ENCODE measurements at places on chromosomes 2 and 18.

DNA sequence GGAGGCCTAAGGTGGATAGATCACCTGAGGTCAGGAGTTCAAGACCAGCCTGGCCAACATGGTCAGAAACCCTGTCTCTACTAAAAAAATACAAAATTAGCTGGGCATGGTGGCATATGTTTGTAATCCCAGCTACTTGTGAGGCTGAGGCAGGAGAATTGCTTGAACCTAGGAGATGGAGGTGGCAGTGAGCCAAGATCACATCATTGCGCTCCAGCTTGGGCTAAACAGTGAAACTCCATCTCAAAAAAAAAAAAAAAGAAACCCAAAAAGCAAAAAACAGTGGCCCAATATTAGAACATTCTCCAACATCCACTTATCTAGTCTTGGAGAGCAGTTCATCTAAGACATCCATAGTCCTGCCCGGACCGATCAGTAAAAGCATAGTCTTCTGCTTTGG lies 260.4 kb downstream of the MREG start:
- no peak for DNase-seq

GRCh38 chr2:118696786-118697465 lies 150.5 kb downstream of the EN1 start:
- peak; percentile 77 for DNase-seq

- peak; percentile 18 for DNase-seq
These were observed 687.8 kb downstream of the SLC4A3 start for GRCh38 chr2:220315098-220315823.

GRCh38 chr2:73295751-73296400 lies 2.5 kb upstream of the EGR4 start:
- DNase-seq = peak; percentile 9

DNA sequence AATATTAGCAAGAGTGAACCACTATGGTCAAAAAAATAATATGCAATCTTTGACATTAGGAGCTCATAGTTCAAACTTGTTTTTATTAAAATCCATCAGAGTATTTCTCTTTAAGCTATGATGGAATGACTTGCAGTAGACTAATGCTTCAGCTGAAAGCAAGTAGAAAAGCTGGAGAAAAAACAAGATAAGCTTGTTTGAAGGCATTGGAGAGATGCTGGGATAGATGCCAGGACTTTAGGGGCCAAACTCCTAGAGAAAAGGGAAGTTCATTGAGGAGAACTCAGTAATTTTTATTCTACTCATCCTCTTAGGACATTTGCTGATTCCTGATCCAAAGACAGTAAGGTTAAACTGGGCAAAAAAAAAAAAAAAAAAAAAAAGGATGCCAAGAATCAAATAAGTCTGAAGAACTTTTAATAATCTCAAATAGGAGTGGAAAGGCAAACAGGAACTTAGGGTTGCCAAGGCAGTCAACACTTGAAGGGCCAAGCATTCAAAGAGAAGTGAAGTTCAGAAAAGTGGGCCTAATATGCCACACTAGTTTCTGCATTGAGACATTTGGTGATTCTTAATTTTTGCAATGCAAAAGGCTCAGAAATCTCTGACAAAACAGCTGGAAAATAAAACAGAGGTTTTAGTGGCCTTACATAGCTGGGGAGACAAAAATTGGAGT lies 19.7 kb upstream of the AFF3 start:
- DNase-seq = no peak

GRCh38 chr2:159840616-159841015 lies 42.6 kb upstream of the CD302 start:
- DNase-seq = no peak

DNA sequence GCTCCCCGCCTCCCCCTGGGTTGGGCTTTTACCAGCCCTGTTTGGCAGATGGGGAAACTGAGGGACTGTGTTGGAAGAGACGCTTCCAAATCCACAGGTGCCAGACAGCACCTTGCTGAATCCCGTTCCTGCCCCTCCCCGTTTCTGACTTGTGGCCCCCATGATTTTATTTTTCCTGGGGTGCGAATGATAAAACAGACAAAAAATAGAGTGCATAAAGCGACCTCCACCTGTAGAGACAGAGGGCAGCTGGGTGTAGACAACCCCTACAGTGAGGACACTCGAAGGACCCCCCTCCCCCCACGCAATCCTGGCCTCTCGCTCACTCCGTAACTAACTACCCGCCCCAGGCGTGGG lies 2.2 kb upstream of the CTDSP1 start:
- no peak for DNase-seq

DNA sequence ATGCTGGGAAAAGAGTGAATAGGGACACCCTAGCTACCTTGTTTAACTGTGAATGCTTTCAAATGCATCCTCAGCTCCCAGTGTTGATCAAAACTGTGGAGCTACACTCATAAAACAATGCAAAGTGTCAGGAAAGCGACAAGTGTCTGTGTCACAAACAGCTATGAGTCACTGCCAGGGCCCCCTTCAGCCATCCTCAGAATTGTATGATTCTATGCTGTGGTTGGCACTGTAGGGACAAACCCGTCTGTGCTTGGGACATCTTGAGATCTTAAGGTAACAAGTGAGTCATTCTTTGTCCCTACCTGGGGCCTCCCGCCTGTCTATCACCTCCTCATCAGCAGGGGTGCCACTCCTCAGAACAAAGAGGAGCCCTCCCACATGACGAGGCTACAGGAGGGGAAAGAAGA lies 42.4 kb downstream of the KLF7 start:
- no peak for DNase-seq

DNA sequence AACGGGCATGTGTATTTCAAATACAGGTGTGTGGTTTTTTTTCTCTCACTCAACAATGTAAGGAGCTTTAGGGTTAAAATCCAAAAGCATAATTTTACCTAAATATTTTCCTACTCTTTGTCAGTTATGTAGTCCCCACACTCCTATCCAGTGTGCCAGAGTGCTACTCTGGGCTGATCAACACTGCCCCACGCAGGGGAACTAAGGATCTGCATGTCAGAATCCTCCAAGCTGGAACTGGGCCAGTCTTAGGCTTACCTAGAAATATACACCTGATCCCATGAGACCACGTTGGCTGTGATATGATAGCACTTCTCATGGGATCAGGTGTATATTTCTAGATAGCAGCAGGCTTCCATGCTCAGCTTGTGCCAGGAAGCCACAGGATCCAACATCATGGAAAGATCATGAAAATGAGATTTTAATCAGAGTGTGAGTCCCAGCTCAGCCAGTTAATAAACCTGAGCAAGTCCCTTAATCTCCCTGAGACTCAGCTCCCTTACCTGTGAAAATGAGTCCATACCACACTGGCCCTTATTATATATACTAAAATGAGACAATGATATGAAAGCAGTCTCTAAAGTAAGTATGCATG lies 29.7 kb downstream of the CCDC141 start:
- DNase-seq = peak; percentile 5

DNA sequence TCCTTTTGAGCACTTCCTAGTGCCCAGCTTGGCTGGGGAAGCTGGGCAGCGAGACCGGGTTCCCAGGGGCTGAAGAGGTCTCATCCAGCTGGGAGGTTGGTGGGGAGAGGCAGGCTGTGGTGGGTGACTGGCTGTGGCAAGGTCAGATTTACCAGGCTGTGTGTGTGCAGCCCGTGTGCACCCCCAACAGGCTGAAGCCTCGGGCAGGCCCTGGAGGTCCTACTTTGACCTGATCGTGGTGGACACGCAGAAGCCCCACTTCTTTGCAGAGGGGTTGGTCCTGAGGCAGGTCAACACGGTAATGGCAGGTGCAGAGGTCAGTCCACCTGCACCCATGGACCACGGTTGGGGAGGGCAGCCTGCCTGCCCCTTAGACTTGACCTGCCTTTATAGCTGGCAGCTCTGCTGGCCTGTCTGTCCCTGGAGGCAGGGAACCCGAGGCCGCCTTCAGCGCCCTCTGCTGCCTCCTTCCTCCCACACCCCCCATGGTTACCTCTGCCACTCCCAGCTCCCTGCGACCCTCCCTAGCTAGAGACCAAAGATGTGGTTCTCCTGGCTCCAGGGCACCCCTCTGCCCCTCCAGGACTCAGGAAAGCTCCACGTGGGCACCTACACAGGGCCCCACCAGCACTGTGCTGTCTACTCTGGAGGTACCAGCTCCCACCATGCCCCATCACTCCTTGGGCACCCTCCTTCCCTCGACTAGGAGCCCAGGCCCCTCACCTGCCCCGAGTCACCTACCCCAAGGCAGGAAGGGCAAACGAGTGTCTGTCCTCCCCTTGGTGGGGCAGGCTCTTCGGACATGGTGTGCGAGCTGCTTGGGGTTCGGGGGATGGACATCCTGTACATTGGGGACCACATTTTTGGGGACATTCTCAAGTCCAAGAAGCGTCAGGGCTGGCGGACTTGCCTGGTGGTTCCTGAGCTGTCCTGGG lies 4.0 kb downstream of the NT5DC4 start:
- DNase-seq = peak; percentile 29

DNA sequence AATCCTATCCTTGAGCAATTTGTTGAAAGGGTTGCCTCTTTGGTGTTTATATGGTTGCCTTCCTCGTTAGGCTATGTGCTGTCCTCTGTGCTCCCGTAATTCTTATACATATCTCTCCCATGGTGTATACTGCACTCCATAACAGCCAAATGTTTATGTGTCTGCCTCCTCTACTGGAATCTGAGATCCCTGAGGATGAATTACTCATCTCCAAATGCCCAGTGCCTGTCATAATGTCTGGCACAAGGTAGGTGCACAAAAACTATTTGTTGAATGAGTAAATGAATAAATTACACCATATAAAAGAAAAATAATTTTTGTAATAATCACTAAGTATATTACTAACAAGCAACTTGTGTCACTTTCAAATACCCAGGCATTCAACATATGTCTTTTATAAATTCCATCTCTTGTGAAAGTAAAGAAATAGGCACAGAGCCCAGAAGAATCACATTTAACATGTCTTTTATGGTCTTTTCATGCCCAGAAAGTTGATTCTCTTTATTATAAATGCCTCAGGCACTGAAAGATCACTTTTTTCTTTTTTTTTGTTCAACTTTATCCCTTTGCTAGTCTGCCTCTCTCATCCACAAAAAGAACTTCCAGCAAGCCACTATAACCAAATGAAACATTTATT lies 164.9 kb downstream of the CCDC148 start:
- peak; percentile 16 for DNase-seq

DNA sequence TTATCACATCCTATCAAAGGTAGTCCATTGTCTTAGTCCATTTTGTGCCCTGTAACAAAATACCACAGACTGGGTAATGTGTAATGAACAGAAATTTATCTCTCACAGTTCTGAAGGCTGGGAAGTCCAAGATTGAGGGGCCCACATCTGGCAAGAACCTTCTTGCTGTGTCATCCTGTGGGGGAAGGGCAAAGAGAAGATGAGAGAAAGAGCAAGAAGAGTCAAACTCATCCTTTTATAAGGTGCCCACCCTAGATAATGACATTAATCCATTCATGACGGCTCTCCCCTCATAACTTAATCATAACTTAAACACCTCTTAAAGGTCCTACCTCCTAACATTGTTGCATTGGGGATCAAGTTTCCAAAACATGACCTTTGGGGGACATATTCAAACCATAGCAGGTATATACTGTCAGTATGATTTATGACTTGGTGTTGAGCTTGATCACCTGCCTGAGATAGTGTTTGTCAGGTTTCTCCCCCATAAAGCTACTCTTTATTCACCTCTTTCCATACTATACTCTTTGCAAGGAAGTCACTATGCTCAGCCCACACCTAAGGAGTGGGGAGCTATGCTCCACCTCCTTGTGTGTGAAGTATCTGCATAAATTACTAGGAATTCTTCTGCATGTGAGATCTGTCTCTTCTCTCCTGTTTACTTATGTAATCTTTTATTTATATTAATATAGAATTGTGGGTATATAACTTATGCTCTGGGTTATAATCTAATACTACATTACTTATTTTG lies 5.2 kb upstream of the MAP3K2 start:
- DNase-seq = no peak

DNA sequence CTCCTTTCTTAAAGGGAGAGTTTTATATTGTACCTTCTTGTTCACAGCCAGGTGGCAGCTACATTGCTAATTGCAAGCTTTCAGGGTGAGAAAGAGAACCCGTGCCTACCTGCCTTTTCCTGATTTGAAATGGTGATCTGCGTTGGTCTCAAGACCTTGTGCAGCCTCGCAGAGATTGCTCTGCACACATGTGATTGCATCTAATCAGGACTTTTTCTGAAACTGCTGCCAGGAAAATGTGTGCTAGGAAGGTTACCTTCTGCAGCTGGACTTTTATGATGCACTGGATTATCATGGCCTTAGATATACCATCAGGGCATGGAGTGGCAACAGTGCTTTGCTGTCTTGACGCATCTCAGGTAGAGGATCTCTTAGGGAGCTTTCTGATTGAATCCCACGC lies 45.1 kb downstream of the AGAP1 start:
- no peak for DNase-seq

DNA sequence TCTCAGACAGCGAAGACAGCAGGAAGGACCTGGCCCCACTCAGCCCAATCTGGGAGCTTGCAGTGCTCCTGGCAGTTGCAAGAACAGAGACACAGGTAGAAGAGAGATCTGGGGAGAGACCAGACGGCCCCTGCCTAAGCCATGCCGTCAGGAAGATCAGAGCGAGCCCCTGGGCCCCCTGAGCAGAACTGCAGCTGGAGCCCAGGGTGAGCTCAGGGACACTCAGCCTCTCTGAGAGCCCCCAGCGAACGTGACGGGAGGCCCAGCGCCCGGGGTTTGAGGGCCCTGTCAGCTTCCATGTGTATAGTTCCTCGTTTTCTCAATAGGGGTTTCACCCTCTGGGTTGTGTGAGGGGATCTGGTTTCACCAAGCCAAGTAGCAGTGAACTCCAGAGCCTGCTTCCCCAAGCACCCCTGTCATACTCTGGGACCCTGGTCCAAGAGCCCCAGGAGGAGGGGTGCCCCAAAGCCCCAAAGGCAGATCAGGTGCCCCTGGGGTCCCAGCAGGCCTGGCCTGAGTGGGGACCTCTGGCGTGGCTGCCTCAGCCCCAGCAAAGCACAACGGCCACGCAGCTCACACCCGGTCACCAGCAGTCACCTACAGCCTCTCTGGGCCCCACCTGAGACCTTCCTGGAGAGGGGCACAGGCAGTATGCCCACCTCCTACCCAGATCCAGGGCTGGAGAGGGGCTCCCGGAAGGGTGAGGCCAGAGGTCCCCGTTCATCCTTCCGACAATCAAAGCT lies 431.3 kb upstream of the MYT1L start:
- DNase-seq = no peak

- no peak for DNase-seq
These were observed 10.5 kb downstream of the EFHD1 start for GRCh38 chr2:232643813-232644347.

DNA sequence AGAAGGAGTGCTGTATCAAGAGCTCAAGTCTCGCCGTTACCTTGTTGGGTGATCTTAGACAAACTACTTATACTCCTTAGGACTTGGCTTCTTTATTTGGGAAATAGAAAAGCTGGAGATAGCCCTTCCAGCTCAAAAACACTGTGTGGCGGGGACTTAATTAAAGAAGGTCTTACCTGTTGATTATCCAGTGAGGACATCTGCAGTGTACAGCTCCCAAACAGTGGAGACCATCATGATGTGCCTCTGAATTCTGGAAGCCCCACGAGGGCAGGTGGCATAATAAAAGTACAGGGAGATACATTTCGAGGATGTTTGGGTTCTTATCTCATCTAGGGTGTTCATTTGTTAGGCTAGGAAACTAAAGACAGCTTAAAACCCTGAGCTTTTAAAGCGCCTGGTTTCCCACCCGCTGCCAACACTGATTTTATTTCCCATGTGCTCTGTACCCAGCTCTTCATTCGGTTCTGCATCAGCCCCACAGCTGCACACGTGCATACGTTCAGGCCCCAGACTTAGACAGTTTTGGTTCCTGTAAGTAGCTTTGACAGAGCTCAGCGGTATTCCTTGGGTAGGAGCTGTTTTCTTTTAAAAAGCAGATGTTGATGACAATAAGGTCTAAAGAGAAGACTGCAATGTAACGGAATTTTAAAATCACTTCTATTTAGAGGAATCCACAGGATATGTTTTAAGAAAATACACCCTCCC lies 80.5 kb upstream of the SIX2 start:
- no peak for DNase-seq

GRCh38 chr18:35998967-35999366 lies 26.5 kb downstream of the RMP24 start:
- no peak for DNase-seq

Data from EH (cell line).